ENCODE measurements at places on chromosomes 16 and 17.

GRCh38 chr17:56447171-56447570, 146.3 kb upstream of the NOG start:
- DNase-seq, result no peak

GRCh38 chr16:67177743-67178699, 5.7 kb downstream of the MATCAP1 start:
- DNase-seq, result no peak

DNA sequence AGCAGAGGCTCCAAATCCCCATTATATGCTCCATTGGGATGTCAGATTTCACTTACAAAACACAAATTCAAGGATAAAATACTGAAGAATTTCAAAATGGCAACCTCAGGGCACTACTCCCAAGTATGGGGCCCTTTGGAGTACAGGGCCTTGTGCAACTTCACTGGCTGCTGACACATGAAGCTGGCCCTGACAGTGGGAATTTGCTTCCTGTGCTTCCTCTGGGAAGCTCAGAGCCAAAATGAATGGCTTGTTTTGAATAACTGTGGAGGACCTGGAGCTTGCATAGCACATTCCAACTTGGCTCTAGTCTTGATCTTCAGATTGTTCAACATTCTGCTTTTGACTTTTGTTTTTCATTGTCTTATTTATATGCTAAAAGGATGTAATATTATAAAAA, 52.3 kb upstream of the HNF1B start:
- no peak for DNase-seq

DNA sequence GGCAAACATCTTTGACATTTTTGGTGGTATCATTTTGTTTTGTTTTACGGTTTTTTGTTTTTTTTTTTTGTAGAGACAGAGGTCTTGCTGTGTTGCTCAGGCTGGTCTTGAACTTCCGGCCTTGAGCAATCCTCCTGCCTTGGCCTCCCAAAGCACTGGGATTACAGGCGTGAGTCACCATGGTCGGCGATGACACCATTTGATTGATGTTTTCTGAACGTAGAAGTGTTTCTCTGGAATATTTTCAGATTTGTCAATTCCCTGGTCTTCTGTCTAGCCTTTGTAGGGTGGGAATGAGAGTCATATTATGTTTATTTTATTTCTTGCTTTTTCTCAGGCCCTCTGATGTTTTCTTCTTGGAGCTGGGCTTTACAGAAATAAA, 32.2 kb upstream of the BRD7 start:
- DNase-seq, result no peak

- no peak for DNase-seq
Observed at GRCh38 chr16:86942151-86943051, 364.1 kb downstream of the FOXL1 start.

DNA sequence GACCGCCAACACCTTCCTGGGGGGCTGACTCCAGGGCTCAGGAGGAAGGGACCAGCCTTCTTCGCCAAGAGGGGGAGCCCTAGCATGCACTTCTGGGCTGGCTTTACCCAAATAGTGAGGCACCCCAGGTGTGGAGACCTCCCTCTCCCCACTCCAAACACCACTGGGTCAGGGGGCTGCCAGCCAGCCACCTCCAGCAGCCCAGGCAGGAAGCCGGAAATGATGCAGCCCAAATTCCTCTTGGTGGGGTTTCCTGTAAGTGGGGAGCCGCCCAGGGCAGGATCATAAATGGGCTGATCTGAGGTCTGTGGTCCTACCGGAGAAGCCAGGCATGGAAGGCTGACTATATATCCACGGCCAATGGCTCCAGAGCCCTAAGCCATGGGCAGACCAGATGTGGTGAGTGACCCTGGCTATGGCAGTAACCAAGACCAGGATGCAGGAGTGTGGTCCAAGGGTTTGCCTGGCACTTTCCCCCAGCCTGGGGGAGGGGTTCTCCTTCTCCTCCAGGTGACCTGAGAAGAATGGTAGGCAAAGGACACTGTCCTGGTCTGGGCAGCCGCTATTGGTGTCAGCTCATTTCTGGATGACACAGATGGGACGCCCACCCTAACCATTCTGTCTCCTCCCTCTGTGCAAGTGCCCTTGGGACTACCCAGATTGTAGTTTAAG, 4.2 kb downstream of the GIT1 start:
- peak; percentile 54 for DNase-seq

DNA sequence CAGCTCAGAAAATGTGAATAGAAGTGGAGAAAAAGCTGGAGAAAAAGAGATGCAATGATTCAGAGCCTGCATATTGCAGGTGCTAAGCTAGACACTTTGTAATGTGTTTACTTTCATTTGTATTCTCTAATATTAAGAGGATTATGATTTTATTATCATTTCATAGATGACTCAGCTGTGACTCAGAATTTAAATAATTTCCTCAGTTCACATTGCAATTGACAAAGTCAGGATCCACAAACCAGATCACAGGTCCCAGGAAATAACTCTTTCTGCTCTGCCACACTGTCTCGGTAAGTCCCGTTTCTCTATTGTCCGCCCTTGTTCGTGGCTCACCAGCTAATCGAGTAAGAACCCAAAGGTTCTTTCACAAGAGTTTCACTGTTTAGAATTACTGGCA, 235.4 kb upstream of the MON1B start:
- no peak for DNase-seq

- DNase-seq, result no peak
Observed at GRCh38 chr16:85921026-85921425, 22.1 kb downstream of the IRF8 start.

DNA sequence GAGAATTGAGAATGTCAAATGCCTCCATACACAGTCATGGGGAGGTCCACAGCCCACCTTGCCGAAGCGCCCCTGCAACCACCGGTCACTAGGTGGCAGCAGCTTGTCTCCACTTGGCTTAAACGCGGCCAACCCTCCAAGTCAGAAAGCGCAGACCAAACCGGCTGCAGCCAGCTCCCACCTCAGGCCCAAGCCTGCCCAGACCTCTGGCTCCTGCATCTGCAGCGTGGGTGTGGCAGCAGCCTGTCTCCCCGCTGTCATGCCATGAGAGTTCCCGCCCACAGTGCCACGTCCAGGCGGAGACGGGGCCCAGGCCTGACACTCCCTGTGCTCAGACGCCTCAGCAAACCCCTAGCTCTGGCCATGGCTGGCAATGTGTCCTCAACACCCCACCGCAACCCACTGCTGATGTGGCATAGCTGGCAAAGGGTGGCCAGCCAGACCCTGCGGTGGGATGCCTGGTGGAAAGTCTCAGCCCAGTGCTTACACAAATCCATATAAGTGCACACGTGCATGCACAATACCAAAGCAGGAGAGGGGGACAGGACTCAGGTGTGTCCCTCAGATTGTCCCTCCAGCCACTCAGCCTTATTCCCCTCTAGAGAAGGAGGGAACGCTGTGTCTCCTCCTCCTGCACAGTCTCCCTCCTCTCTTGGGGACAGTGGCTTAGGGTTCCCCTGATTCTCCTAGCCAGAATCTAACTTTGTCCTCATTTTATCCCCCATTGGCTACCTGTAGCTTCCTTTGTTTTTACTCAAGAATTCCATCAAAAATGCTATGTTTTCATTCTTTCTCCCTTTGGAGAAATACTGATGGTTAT, 10.9 kb downstream of the COPZ2 start:
- peak; percentile 85 for DNase-seq

- no peak for DNase-seq
Observed at GRCh38 chr17:35906191-35906925, 24.2 kb downstream of the RDM1 start.

GRCh38 chr16:11792410-11793241, 4.4 kb downstream of the ZC3H7A start:
- DNase-seq, result no peak

All from GM10248 (cell line).